ENCODE measurements at places on chromosomes 13 and 19.

DNA sequence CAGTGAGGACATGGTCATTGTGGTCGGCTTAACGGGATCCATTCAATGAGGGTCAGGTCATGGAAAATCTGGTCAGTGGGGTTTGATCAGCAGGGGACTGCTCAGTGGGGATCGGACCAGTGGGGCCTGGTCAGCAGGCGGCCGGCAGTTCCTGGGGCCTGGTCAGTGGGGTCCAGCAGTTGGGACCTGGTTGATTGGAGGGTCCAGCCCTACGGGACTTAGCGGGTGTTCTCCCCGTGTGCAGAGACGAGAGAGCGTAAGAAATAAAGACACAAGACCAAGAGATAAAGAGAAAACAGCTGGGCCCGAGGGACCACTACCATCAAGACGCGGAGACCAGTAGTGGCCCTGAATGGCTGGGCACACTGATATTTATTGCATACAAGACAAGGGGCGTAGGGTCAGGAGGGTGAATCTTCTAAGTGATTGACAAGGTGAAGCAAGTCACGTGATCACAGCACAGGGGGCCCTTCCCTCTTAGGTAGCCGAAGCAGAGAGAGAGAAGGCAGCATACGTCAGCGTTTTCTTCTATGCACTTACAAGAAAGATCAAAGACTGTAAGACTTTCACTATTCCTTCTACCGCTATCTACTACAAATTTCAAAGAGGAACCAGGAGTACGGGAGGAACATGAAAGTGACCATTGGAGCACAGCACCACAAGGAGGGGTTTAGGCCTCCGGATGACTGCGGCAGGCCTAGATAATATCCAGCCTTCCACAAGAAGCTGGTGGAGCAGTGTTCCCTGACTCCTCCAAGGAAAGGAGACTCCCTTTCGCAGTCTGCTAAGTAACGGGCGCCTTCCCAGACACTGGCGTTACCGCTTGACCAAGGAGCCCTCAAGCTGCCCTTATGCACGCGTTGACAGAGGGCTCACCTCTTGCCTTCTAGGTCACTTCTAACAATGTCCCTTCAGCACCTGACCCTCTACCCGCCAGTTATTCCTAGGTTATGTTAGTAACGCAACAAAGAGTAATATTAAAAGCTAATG is 62.1 kb upstream of the TPM4 start:
- no peak for DNase-seq

- no peak for DNase-seq
These were observed 676 bp upstream of the ZNF574 start for GRCh38 chr19:42075364-42075615.

GRCh38 chr13:26961890-26962615 is 201.5 kb upstream of the GPR12 start:
- DNase-seq: no peak

- no peak for DNase-seq
These were observed 38.5 kb downstream of the SPATA13 start for GRCh38 chr13:24199016-24199415.

- no peak for DNase-seq
These were observed 43.4 kb downstream of the DHRS12 start for GRCh38 chr13:51760592-51760991.

DNA sequence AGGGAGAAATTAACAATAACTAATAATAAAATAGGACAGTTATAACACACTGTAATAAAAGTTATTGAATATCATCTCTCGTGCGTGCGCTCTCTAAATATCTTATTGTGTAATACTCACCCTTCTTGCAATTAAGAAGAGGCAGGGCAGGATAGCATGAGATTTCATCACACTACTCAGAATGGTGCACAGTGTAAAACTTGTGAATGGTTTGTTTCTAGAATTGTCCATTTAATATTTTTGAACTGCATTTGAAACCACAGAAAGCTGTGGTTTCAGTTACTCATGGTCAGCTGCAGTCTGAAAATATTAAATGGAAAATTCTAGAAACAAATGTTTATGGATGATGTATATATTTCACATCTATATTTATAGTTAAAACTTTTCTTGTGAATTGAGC is 161.1 kb downstream of the DCT start:
- DNase-seq: no peak

GRCh38 chr19:28245937-28246336 is 967.0 kb downstream of the UQCRFS1 start:
- DNase-seq: no peak

DNA sequence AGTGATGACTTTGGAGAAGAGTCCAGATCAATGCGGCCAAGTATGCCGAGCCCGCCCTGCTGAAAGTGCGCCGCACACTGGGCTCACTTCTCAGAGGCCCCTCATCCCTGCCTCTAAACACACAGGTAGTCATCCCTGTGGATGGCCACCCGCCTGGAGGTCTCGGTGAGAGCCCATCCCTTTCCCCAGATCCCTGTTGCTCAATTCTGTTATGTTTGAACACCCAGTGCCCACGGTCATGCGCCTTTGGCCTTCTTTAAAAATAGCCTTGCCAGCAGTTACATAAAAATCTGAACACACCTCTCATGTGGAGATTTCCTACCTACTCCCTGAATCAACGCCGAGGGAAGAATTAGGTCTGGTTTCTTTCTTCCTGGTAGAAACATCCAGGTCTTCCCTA is 11.9 kb downstream of the ELAVL1 start:
- no peak for DNase-seq

DNA sequence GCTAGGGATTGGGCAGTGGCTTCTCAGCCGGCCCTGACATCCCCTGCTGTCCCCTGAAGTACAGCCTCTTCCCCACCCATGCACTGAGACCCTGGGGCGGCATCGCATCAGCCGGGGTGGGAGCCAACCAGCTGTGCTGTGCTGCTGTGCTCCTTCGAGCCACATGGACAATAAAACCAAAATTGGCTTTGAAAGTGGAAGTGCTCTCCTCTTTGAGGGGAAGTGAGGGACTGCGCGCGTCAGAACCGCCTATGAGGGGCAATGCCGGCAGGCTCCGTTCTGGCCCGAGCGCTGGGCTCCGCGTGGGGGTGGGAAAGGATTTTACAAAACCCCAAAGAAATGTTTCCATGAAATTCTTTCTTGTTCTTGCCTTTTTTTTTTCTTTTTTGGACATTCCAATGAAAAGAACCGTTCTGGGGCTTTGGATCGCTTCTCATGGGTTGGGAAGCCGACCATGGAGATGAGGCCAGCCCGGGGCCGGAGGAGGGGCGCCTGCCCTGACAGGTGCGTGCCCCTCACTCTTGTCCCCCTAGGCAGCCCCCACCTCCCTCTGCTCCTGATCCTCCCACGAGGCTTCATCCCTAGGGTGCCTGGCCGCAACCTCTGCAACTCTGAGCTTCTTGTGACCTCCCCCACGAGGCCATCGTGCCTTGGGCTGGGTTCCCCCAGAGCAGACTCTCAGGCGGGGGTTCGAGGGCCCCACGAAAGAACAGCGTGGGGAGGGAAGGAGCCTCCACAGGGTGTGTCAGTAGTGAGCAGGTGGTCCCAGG is 22.6 kb downstream of the KLHL26 start:
- DNase-seq: no peak

DNA sequence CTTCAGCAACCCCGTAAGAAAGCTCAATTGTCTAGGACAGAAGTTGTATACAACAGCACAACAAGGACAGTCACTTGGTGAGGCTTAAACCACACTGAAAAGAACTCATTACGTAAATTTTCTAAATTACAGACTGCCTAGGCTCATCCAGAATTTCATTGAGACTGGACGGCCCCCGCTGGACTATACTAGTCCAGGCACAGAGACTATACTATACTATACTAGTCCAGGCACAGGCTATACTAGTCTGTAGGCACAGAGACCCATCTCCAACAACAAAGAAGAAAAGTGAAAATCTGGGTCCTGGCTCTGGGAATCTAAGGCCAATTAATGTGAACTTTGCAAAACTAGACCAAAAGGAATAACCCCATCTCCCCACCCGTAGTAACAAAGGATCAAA is 700 bp downstream of the ZNF816 start:
- DNase-seq: no peak

DNA sequence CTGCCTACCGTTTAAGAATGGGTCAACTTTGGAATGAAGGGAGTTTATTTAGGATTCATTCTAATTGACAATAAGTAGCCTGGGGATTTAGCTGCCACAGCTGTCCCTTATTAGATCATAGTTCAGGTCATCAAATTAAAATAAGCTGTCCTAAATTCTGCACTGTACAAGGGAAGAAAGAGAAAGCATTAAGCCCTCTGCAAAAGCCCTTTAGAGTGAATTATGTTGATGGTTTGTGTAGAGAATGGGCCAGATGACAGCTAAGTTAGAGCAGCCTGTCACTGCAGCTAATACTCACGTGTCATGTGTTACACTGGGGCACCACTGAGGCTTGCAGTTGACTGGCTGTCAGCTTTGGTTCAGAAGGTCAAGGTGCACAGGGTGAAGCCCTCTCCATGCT is 737.1 kb upstream of the SLC10A2 start:
- DNase-seq: no peak

- DNase-seq: no peak
These were observed 416 bp upstream of the DOCK9 start for GRCh38 chr13:98978280-98978679.

- no peak for DNase-seq
These were observed 6.5 kb downstream of the ZNF426 start for GRCh38 chr19:9531933-9532332.

DNA sequence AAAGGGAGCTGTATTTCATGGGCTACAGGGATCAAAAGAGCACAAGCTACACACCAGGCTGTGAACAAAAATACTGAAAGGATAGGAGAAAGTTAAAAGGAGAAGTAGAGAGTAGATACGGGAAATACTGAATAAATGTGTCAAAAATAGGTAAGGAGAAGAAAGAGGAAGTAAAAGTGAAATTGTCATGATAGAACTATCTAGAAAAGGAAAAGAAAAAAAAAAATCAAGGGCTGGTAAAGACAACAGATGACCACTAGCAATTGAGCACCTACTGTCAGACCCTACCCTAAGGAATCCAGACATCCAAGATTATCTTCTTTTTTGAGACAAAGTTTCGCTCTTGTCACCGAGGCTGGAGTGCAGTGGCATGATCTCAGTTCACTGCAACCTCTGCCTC is 4.8 kb downstream of the RUBCNL start:
- DNase-seq: no peak

- no peak for DNase-seq
These were observed 694 bp upstream of the ZIC5 start for GRCh38 chr13:99972190-99972731.

GRCh38 chr13:26325876-26326275 is 71.9 kb downstream of the CDK8 start:
- DNase-seq: no peak

GRCh38 chr13:44765001-44765471 is 188.9 kb upstream of the TSC22D1 start:
- DNase-seq: no peak

- no peak for DNase-seq
These were observed 921.6 kb upstream of the PCDH20 start for GRCh38 chr13:62337109-62337880.

GRCh38 chr13:79973533-79973963 is 367.4 kb downstream of the SPRY2 start:
- DNase-seq: no peak

DNA sequence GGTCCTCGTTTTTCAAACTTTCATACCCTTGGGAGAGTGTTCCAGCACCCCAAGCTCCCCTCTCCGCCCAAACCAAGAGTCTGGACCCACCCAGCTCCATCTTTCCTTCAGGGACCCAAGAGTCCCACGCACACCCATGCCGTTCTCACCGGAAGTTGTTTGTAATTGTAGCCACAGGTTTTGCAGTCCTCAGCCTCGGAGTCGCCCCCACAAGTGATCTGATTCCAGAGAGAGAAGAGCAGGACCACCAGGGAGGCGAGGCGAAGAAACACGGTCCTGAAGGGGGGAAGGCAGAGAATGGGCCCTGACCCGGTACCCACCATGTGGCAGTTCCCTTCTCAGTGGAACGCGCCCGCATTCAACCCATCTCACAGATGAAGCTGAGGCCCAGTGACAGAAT is 3.4 kb upstream of the LENG1 start:
- no peak for DNase-seq

- DNase-seq: no peak
These were observed 1.0 kb downstream of the EFNA2 start for GRCh38 chr19:1286487-1287353.

GRCh38 chr13:93751117-93751516 is 524.5 kb downstream of the GPC6 start:
- DNase-seq: no peak

DNA sequence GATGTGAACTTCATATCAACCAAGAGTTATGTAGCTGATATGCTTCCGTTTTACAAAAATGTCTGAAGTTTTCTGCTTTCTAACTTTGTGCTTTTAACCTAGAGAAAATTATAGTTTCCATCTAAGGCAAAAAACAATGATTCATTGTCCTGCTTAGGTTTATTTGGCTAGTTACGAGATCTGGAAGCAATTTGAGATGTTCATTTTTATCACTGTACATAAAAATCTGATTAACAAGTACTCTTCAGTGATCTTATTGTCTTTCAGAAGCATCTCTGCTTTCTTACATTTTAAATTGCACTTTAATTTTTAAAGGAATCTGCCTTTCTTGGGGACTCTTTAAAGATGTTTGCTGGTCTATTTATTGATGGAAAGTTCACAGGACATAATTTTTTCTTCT is 188.1 kb downstream of the RFC3 start:
- DNase-seq: no peak

DNA sequence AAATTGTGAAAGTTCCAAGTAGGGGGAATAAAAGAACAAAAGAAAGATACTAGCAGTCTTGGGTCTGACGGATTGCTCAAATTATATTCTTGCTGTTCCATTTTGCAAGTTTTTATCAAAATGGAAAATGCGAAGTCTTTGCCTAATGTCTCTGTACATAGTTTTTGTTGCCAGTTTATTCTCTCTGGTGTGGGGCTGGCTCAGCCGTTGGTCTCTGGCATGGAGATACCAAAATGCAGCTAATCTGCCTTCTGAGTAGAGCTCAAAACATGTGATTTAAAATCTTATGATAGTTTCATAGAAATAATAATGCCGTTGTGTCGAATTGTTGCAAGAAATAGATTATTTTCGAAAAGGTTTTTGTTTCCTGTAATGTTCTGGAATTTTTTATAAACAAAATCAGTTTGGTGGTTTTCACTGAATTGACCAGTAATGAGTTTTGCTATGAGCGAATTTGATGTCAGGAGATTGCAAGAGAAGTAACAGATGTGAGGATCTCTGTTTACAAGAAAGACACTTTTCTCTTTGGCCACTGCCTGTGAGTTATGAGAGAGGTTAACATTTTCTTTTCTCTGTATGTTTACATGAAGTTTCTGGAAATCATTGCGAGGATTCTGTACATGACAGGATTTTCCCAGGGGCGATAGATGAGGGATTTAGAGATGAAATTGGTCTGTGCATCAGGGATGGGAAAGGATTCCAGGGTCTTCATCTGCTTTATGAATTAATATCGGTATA is 147.0 kb downstream of the DCT start:
- no peak for DNase-seq

- no peak for DNase-seq
These were observed 15.1 kb downstream of the TICAM1 start for GRCh38 chr19:4816202-4816949.

Data from activated CD4-positive, CD25-positive, alpha-beta regulatory T cell treated with anti-CD3 and anti-CD28 coated beads, Interleukin-2, amount 50 U/mL, for 16 hours (primary cell).